ENCODE measurements at places on chromosomes 7 and 10.
A peak's percentile ranks its signal among the peaks of the same experiment; 100 is the strongest.

- no peak for DNase-seq
Observed at GRCh38 chr7:136389933-136390332, 412.8 kb upstream of the MTPN start.

- DNase-seq, result no peak
Observed at GRCh38 chr10:132138596-132138995, 48.2 kb upstream of the DPYSL4 start.

- no peak for DNase-seq
Observed at GRCh38 chr10:17059197-17059688, 70.4 kb downstream of the CUBN start.

DNA sequence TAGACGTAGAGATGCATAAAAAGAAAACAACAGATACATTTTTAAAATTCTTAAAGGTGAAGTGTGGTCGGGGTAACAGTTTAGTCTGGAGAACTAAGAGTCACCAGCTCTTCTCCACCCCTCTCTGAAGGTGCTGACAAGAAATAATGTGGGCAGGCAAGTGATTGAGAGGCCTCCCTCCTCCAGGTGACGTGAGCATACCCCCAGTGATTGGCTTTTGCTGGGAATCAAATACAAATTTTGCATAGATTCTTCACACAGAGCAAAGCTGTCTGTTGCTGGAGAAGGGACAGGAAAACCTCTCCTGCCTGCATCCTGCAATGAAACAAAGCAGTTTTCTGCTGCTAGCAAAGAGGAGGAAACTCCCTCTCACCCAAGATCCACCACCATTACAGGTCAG, 115.0 kb downstream of the DGKB start:
- DNase-seq, result no peak

DNA sequence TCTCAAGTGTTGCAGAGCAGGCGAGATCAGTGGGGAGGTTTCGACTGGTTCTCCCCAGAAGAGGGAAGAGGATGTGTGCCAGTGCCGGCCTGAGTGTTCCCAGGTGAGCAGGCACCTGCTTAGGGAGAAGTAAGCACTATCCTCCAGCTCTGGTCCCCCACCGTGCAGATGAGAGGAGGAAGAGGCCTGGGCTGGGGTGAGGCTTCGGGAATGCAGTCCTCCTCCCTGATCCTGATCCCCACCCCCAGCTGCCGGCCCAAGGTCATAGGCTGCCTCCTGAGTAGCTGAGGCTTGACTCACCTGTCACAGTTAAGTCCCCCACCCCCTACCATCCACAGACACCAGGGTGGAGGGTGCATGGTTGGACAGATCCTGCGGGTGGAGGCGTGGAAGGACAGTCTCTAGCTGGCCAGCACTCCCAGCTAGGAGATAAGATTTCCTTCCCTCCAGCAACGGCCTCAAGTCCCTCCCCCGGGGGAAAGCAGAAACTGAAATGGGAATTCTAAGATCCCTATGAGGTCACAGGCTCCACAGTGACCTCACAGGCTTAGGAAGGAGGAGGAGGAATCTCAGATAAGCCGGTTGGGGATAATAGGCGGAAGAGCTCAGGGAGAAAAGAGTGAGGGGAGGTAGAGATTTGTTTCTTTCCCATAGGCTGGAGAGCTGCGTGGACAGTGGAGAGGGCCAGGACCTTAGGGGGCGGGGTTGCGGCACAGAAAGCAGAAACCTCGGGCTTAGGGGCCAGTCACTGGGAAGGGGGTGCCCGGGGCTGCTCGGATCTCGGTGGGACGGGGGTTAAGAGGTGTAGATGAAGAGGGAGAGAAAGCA, 1.0 kb downstream of the LRCH4 start:
- DNase-seq, result no peak

GRCh38 chr7:76048668-76048988, 722 bp downstream of the MDH2 start:
- no peak for DNase-seq

DNA sequence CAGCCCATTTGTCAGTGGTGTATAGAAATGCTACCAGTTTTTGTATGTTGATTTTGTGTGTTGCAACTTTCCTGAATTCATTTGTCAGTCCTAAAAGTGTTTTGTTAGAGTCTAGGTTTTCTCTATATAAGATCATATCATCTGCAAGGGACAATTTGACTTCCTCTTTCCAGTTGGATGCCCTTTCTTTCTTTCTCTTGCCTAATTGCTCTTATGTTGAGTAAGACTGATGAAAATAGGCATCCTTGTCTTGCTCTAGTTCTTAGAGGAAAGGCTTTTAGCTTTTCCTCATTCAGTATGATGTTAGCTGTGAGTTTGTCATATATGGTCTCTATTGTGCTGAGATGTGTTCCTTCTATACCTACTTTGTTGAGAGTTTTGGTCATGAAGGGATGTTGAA, 161.7 kb upstream of the TPK1 start:
- DNase-seq, result no peak

- no peak for DNase-seq
Observed at GRCh38 chr7:150356265-150356897, 12.2 kb upstream of the REPIN1 start.

DNA sequence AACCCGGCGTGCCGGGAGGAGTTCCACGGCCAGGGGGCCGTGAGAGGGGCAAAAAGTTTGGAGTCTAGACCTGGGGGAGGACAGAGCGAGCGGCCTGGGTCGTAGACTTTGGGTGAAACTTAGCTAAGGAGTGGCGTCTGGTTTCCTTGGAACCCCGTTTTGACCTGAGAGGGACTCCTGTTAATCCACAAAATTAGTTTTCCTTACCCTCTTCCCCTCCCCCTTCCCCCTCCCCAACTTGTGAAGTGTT, 574 bp downstream of the MARCHF5 start:
- DNase-seq, result peak; percentile 13

DNA sequence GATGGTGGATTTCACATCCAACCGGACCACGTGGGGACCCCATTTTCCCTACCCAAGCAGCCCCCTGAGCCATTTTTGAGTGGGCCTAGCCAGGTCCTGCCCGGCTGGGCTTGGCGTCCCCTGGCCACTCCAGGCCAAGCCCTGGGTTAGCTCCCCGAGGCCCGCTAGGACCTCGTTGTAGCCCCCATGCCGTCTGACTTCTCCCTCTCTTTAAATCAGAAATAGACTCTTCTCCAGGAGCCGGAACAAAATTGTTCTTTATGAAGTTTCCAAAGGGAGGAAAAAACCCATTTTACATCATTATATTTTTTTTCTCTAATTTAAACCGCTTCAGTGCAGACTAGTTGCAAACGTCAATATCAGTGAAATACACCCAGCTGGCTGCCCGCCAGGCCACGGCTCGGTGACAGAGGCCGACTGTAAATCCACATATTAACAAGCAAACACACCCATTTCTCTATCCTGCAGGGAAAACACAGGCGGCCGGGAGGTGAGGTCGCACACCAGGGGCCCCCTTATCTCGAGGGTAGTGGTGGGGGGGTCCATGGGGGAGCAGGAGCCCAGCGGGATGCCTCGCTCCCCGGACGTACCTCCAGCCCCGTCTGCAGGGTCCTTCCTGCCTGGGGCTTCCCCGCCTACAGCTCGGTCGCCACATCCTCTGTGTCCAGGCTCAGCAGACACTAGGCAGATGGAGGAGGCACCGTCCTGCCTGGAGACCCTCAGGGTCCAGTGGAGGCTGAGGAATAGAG, 72.7 kb downstream of the ELFN1 start:
- peak; percentile 45 for DNase-seq

- DNase-seq, result no peak
Observed at GRCh38 chr10:51321980-51322379, 247.7 kb downstream of the PRKG1 start.

DNA sequence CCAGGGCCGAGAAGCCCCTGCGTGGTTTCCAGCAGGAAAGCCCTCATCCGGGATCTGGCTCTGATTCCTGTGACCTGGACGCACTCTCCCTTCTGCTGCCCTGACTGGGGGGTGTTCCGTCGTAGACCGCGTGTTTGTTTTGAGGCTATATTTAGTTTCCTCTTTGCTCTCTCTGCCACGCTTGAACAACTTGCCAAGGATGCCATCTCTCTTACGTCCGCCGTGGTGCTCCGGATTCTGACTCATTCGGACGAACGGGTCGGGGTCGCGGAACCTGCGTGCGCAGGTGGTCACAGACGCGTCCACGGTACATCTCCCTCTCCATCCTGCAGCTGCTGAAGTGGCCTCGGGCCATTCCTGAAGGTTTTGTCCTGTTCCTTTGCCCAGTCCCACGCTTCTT, 10.4 kb upstream of the SORCS3 start:
- no peak for DNase-seq

DNA sequence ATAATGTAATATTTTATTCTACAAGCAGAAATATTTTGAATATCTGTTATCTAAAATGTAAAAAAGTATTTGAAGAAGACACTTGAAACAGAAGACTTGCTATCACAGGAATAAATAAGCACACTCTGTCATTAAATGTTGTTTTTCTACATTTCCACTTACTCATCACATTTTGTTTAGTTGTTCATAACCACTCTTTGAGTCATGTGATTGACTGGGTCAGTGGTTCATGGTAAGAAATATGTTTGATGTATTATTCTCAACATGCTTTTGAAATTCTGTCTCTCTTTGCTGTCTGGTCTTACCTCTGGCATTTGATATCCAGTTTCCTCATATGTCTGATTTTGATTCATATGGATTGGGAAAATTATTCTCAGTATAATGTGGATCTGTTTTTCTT, 171.8 kb downstream of the SUGCT start:
- DNase-seq, result no peak

DNA sequence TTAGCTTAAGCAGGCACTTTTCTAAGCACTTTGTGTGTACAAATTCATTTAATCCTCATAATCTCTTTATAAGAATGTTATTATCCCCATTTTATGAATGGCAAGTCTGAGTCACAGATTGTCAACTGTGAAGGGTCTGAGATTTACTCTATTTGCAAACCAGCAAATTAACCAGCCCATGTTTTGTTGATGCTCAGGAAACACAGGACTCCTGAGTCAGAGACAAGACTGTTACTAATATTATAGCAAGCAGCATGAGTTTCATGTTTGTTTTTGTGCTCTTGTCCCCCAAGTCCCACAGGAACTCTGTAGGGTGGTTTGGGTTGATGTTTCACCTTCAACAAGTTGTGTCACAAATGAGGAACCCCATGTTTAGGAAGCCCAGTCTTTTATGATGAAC, 182.0 kb upstream of the PPP1R3A start:
- no peak for DNase-seq

DNA sequence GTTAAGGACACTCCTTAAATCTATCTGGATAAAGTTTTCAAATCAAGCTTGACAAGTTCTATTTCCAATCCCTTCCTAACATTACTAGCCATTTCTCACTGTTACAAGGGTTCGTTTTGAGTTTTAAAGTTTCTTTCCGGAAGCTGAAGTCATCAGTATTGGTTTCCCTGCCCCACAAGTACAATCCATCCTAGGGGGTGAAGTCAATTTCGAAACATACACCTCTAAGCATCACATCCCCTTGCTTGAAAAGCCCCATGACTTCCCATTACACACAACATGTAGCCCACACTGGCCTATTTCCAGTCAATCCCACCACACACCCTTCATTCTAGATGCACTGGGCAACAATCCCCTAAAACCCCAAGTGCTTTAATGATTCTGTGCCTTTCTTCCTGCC, 13.0 kb downstream of the DPY19L1 start:
- no peak for DNase-seq

DNA sequence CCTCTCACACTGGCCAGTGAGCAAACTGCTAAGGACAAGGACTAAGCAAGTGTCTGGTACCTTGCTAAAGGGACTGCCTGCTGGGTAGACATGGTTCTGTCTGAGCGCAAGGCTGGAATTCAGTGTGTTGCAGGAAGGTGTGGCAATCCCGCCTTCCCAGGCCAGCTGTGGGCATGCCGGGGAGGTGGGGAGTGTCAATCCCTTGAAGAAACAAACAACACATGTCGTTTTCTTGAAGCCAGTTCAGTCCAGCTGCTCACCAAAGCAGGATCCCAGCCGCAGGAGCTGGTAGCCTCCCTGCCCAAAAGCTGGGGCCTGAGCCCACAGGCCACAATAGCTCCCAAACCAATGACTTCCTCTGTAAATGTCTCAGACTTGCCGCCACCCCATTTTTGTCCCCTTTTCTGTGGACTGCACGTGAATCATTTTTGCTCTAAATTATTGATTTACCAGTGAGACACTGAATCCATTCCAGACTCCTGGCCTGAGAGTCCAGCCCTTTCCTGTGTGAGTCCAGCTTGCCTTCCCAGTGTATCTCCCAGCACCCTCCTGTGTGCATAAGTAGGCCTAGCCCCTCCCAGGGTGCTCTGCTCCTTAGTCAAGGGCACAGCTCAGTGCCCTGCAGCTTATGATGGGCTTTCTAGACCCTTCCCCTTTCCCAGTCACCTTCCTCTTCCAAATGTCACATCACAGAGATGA, 166.8 kb downstream of the RGS10 start:
- DNase-seq, result peak; percentile 63

GRCh38 chr10:124364674-124365073, 54.0 kb downstream of the OAT start:
- no peak for DNase-seq

DNA sequence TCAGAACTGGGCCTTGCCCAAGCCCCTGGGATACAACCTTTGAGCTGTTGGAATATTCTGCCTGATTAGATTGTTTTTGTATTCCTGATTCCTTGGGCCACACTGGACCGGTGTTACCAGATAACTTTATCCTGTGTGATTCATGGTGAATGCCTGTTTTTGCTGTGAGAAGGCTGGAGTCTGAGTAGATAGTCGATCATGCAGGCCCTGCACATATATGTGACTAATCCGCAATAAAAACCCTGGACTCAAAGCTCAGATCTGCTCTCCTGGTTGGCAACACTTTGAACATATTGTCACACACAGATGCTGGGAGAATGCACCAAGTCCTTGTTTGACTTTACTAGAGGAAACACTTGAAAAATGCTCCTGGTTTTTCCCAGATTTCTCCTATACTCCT, 183.9 kb upstream of the MBL2 start:
- DNase-seq, result no peak

- no peak for DNase-seq
Observed at GRCh38 chr10:124477614-124478363, 16.2 kb downstream of the LHPP start.

GRCh38 chr10:74852381-74852780, 26.0 kb downstream of the KAT6B start:
- DNase-seq, result no peak

DNA sequence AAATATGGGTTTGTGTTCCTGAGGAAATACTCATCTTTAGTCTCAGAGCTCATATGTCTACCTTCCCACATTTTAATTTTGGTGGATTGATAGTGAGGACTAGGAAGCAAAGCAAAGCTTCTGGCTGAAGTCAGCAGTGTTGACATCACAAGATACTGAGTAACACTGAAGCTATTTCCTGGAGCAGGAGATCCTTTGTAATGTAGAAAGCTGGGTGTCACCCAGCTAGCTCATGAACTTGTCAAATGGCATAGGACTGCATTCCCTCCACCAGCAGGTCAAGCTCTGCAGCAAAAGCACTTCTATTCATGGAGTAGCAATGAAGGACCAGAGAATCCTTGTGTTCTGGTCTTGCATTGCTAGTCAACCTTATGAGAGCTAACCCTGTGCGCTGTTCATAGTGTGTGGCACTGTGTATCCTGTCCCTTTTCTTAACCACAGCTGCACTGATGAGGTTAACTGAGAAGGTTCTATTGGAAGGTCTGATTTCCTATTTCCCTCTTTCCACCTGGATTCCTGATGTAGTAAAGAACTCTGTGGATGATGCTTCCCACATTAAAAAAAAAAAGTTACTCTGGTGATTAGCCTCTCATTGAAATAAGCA, 94.8 kb upstream of the ZNF804B start:
- DNase-seq, result no peak
